ENCODE measurements at places on chromosomes 5 and 9. TPM values are rescaled to one million over a fixed set of nuclear protein-coding genes. Genes with fewer than 3 reads are reported as not detected.

Gene OLFML2A
- 0.03 TPM for polyA plus RNA-seq

Gene FLT4
- polyA plus RNA-seq: not detected

Gene QRFP
- 0.60 TPM for polyA plus RNA-seq

Gene CDH6
- not detected for polyA plus RNA-seq

Gene FOXD4L5
- not detected for polyA plus RNA-seq

Gene UAP1L1
- 16.7 TPM for polyA plus RNA-seq

Gene SLC36A1
- polyA plus RNA-seq: 5.3 TPM

GRCh38 chr5:97417986-97418385, 234.9 kb upstream of the RIOK2 start:
- H3K36me3 ChIP-seq: no peaks in the 10 kb centered on the region
- no peak overlapping the region for H3K4me3 ChIP-seq
- no peaks in the 10 kb centered on the region for H3K27me3 ChIP-seq
- no peaks in the 10 kb centered on the region for H3K4me1 ChIP-seq

- H3K36me3 ChIP-seq: no peaks in the 10 kb centered on the region
- no peak overlapping the region for H3K27ac ChIP-seq
- H3K4me1 ChIP-seq: no peaks in the 10 kb centered on the region
- no peaks in the 10 kb centered on the region for H3K27me3 ChIP-seq
- no peak overlapping the region for H3K4me3 ChIP-seq
- no peak for DNase-seq
Observed at GRCh38 chr5:110195288-110195687, 505.6 kb downstream of the MAN2A1 start.

DNA sequence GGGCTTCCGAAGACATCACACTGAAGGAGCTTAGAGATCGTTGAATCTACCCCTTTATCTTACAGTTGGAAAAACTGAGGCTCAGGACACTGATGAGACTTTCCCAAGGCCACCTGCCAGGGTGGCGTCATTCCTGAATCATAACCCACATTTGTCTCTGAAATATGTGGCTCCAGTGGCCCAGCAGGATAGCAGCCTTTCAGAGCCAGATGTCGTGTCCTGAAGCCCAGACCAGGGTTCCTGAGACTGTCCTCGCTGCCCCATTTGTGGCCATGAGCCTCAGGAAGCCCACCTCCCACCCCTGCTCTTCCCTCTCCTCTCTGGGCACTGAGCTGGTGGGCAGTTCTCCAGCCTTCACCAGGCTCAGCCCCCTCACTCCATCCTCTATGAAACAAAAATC, 2.4 kb downstream of the HMCN2 start:
- DNase-seq: no peak
- H3K27ac ChIP-seq: no peak overlapping the region
- peaks cover 15% of the 10 kb centered on the region for H3K4me1 ChIP-seq
- no peaks in the 10 kb centered on the region for H3K36me3 ChIP-seq
- H3K4me3 ChIP-seq: no peak overlapping the region

DNA sequence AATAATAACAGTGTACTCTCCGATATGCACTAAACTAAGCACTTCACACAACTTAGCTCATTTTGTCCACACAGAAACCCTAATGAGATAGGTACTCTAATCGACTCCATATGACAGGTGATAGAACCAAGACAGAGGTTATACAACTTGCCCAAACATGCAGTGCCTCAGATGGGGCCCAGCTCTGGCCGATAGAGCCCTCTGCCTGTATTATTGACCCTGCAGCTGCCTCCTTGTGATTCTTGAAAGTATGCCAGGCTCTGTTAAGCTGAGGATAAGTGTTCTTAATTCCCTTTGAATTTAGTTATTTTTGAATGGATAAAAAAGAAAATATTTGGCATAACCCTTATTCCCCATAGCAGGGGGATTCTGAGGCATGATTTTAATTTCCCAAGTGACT, 78.5 kb downstream of the HMHB1 start:
- H3K4me3 ChIP-seq: no peak overlapping the region
- no peak overlapping the region for H3K27ac ChIP-seq
- H3K27me3 ChIP-seq: no peaks in the 10 kb centered on the region
- H3K4me1 ChIP-seq: no peaks in the 10 kb centered on the region
- H3K36me3 ChIP-seq: no peaks in the 10 kb centered on the region

DNA sequence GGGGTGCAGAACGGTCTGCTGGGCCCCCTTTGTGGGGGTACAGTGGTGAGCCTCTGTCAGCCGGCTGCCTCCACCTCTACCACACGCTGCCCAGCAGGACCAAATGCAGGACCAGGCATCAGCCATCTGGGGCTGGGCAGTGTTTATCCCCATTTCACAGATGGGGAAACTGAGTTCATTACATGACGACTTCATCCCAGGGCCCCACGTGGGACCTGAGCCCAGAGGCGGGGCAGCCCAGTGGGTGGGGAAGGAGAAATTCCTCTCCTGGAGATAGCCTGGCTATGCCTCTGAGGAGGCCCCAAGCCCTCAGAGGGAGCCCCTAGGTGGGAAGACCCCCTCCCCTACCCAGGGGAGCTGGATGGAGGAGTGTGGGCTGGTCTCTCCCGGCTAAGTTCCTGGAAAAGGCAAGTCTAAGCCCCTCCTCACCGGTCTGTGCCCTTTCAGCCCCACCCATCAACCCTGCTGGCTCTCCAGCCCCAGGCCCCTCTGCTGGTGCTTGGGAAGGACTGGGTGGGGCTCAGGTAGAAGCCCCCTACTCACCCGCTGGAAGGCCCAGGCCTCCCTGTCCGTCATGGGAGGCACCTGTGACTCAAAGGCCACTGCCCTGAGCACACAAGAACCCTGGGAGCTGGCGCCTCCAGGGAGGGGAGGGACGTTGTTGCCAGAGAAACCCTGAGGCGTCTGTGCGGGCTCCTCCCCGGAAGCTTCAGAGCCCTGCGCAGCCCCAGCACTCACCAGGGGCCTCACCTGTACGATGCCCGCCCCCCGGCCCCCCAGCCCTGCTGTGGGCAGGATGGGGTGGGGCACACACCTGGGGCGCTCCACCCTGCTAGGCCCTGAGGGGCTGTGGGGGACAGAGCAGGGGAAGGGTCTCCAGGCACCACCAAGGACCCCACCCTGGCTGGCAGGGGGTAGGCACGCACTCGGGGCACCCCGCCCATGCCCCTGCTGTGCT, 7.4 kb upstream of the CCDC187 start:
- no peak overlapping the region for H3K4me3 ChIP-seq
- no peaks in the 10 kb centered on the region for H3K27me3 ChIP-seq
- no peaks in the 10 kb centered on the region for H3K36me3 ChIP-seq

DNA sequence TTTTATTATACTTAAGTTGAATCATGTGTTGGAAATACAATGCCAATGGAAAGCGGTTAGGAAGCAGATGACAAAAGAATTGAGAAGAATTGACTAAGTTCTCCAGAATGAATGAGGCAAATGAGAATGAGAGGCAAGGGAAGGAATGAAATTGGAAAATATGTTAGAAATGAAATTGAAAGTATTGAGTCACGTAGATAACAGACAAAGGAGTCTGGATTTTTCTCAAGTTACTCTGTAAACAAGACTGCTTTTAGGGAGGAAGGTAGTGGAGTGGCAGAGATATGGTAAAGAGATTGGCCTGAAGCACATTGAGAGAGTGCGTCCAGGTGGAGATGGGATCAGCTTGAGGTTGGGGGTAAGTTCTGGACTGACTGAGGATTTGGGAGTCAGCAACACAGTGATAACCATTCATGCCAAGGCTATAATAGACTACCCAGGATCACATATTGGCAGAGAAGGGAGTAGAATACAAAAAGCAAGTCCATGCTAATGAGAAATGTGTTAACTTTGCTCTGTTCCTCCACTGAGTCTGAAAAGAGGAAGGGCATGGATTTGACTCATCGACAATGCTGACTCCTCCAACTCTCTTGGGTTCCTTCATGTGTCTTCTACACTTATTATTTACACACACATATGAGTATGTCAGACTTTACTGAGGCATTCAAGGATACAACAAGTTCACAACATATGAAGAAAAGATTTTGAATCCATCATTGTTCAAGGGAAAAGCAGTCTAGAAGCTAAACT, 814.2 kb upstream of the ZNF608 start:
- H3K4me3 ChIP-seq: no peak overlapping the region
- H3K36me3 ChIP-seq: no peaks in the 10 kb centered on the region
- no peaks in the 10 kb centered on the region for H3K27me3 ChIP-seq
- H3K4me1 ChIP-seq: no peaks in the 10 kb centered on the region
- H3K27ac ChIP-seq: no peak overlapping the region

DNA sequence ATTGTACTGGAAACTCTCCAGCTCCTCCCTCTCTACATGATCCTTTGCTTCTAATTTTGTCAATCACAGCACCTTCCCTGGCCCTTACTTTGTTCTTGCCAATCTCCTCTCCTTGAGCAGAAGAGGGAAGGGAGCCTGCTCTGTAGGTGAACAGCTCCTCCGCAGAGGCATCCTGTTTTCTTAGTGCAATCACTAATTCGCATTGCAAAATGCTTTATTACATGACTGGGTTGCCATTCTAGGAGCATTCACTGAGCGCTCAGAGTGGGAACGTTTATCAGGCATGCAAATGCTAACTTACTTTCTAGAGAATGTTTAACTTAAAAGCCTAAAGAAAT, 416 bp upstream of the SNX18 start:
- peaks cover 3% of the 10 kb centered on the region for H3K36me3 ChIP-seq
- H3K27ac ChIP-seq: no peak overlapping the region
- H3K27me3 ChIP-seq: peaks cover 8% of the 10 kb centered on the region
- peak overlapping the region; percentile 38 for H3K4me3 ChIP-seq

DNA sequence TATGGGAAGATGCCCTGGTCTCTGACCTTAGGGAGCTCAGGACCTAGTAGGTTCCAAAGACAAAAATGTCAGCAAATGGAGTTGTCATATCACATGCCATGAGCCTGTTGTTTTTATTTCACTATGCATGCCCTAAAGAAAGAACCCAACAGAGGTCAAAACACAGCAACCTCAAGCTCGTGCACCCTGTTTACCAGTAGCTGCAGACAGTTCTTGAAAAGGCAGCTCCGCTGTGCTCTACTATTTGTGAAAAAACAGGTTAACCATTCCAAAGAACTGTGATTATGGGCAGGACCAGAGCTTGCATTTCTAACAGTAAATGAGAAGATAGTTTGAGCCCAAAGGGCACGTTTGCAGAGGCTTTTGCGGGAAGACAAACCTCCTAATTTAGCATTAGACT, 22.8 kb downstream of the ITK start:
- no peaks in the 10 kb centered on the region for H3K36me3 ChIP-seq
- H3K4me3 ChIP-seq: no peak overlapping the region
- no peak overlapping the region for H3K27ac ChIP-seq
- no peaks in the 10 kb centered on the region for H3K27me3 ChIP-seq

GRCh38 chr9:126495411-126496180, 118.1 kb upstream of the LMX1B start:
- DNase-seq: no peak
- H3K4me3 ChIP-seq: no peak overlapping the region
- H3K27me3 ChIP-seq: peaks cover 13% of the 10 kb centered on the region
- peaks cover 45% of the 10 kb centered on the region for H3K4me1 ChIP-seq

DNA sequence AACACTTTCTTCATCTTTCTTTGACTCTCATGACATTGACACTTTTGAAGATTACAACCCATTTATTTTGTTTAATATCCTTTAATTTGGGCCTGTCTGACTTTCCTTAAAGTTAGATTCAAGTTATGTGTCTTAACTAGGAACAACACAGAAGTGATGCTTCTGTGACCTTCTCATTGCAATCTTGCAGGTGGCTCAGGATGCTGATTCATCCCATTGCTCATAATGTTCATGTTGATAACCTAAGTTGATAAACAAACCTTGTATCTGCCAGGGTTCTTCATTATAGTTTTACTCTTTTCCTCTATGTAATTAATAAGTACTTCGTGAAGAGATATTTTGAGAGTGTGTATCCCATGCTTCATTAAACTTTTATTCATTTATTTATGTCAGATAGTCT, 107.2 kb upstream of the SHB start:
- H3K27me3 ChIP-seq: no peaks in the 10 kb centered on the region
- no peak for DNase-seq
- no peak overlapping the region for H3K4me3 ChIP-seq
- H3K36me3 ChIP-seq: no peaks in the 10 kb centered on the region
- no peaks in the 10 kb centered on the region for H3K4me1 ChIP-seq

DNA sequence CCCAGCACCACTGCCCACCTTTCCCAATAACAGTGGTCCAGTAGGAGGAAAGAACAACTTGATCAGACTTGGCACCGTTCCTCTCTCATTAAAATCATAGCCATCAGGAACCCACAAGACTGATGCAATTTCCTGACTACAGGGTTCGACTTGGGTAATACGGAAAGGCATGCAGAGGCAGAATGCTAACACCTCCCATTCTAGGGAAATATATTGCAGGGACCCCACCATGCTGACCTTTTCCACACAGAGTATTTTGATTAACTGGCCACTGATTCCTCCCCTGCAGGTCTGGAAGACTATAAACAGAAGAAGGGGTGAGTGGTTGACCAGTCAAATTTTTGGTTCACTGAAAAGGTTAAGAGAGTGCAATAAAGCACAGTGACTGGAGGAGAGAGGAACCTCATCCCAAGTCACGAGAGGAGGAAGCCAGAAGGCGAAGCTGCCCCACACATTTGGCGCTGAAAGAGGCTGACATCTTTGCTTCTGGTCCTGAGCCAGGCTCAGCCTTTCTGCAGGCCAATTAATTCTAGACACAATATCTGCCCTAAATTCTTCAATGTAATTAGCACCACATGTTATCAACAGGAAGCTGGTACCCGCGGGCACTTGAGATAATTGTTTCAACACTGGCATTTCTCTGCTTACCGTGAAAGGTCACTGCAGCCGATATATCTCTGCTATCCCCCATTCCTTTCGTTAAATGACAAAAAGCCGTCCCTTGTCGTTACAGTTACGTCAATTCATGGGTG, 64.7 kb upstream of the SPOCK1 start:
- DNase-seq: peak; percentile 57
- peaks cover 69% of the 10 kb centered on the region for H3K4me1 ChIP-seq
- H3K27me3 ChIP-seq: no peaks in the 10 kb centered on the region
- no peaks in the 10 kb centered on the region for H3K36me3 ChIP-seq

GRCh38 chr5:53490747-53491146, 10.3 kb downstream of the FST start:
- H3K36me3 ChIP-seq: no peaks in the 10 kb centered on the region
- H3K27ac ChIP-seq: no peak overlapping the region
- H3K4me3 ChIP-seq: no peak overlapping the region
- DNase-seq: no peak
- H3K4me1 ChIP-seq: no peaks in the 10 kb centered on the region

GRCh38 chr9:99307851-99308250, 85.8 kb downstream of the SEC61B start:
- no peaks in the 10 kb centered on the region for H3K27me3 ChIP-seq
- no peak overlapping the region for H3K4me3 ChIP-seq
- H3K27ac ChIP-seq: no peak overlapping the region
- H3K4me1 ChIP-seq: no peaks in the 10 kb centered on the region
- no peak for DNase-seq

GRCh38 chr9:19371942-19372341, 8.1 kb downstream of the RPS6 start:
- H3K27me3 ChIP-seq: no peaks in the 10 kb centered on the region
- no peaks in the 10 kb centered on the region for H3K4me1 ChIP-seq
- H3K36me3 ChIP-seq: peaks cover 65% of the 10 kb centered on the region
- H3K4me3 ChIP-seq: no peak overlapping the region

- H3K27me3 ChIP-seq: no peaks in the 10 kb centered on the region
- H3K36me3 ChIP-seq: no peaks in the 10 kb centered on the region
- H3K4me3 ChIP-seq: no peak overlapping the region
- H3K4me1 ChIP-seq: no peaks in the 10 kb centered on the region
Observed at GRCh38 chr5:123856766-123857165, 344.8 kb downstream of the CSNK1G3 start.

DNA sequence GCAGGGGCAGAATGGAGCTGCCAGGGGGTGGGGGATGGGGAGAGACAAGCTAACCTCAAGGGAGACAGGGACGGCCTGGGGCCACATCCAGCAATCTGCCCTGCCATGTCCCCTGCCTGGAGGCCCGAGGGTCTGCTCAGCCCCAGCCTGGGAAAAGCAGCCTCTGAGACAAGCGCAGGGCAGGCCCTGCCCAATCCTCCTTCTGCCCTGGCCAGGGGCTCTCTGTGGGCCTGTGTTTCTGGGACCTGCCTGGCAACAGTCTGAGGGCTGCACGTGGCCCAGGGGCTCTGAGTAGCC, 13.9 kb upstream of the QSOX2 start:
- no peak overlapping the region for H3K4me3 ChIP-seq
- DNase-seq: no peak
- H3K27me3 ChIP-seq: no peaks in the 10 kb centered on the region
